ENCODE measurements at places on chromosomes 5 and 9.

- no peak for DNase-seq
Measured at GRCh38 chr5:91652678-91653077, 269.6 kb upstream of the ARRDC3 start.

DNA sequence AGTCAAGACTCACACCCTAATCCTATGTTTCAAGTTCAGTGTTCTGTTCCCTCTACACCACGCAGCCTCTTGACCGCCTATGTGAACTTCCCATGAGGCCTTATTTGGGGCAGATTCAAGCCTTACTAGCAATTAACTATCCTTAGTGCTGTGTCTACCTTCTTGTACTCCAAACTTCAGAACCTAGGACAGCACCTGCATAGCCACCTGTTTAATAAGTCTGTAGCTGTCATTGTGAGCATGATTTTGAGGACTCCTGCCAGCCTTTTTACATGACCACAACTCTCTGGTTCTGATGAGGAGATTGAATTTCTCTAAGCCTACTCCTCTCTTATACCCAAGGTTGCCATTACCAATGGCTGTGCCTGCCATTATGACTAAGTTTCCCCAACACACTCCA is 50.8 kb upstream of the PCSK1 start:
- no peak for DNase-seq

DNA sequence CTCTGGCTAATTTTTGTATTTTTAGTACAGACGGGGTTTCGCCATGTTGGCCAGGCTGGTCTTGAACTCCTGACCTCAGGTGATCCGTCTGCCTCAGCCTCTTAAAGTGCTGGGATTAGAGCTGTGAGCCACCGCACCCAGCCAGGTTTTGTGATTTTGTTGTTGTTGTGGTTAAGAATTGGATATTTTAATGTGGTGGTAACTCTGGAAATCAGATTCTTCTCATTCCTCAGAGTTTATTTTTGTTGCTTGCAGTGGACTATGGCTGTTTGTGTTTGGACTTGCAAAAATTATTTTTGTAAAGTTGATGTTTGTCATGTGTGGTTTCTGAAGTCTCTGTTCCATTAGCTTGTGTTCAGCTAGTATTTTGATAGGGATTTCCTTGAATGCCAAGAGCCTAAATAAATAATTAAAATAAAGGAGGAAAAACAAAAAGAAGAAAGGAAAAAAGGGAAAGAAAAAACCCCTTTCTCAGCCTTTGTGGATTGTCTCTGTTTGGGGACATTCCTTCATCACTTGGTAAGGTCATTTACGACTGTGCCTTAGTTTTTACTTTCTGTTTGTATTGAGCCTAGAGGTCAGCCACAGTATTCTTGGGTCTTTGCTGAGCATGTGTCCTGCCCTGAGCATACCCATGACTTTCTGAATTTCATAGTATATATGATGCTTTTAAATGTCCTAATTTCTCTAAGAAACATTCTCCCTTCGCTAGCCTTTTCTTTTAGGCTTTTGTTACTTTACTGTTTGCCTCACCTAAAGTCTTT is 37.3 kb downstream of the PBX3 start:
- DNase-seq, result no peak

DNA sequence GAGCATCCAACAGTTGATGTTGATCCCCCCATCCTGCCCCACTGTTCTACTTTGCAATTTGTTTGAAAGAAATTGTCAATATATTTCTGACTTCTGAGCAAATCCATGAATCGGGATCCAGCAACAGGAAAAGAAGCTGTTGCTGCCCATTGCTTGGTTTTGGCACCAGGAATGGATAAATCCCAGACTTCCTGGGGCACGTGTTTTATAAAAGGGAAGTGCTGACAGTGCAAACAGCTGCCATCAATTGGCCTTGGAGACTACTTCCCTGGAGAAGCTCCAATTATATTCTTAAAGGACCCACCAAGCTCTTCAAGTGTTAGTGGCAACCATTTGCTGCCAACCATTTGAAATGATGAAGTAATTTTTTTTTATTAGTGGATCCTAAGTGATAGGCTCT is 13.7 kb downstream of the STK32A start:
- no peak for DNase-seq
